Esophagus squamous epithelium (tissue), 5 donors: ENCODE measurements at places on chromosomes 4 and X. TPM values are rescaled to one million over a fixed set of nuclear protein-coding genes. Genes with fewer than 3 reads are reported as not detected.

GRCh38 chr4:169345316-169345721, 74.6 kb upstream of the SH3RF1 start:
- DNase-seq: no peak

- no peak for DNase-seq
These were observed 4.7 kb downstream of the THAP9 start for GRCh38 chr4:82905205-82905604.

GRCh38 chr4:28469387-28469786, 1608.7 kb downstream of the STIM2 start:
- no peak for DNase-seq

GRCh38 chrX:124249345-124249744, 83.1 kb upstream of the TEX13D start:
- no peak for DNase-seq

DNA sequence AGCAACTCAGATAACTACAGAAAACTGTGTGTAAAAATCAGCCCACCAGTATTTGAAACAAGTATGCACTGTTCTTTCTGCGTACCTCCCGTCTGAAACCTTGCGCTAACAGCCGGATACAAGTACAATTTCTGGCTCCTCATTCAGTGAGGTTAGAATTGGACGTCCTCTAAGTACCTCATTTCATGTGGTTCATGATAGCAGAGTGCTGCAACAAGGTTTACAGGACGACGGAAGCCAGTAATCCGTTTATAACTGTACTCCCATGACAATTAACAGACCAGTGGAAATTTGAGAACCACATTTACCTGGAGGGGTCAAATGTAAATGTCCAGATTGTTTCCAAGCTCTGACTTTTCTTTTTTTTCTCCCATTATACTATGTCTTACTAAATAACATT, 52.9 kb upstream of the TENM3 start:
- DNase-seq: no peak

GRCh38 chr4:137545461-137545861, 13.2 kb upstream of the PCDH18 start:
- no peak for DNase-seq

GRCh38 chr4:148017801-148018200, 285.9 kb downstream of the ARHGAP10 start:
- no peak for DNase-seq

The POLN gene
- 0.19 TPM for total RNA-seq

The PHOX2B gene
- not detected for total RNA-seq

The SEPSECS gene
- total RNA-seq: 7.2 TPM

The PLP1 gene
- 0.88 TPM for total RNA-seq

The ATXN3L gene
- total RNA-seq: not detected
